Putamen (tissue), 1 donor: ENCODE measurements at places on chromosomes 7 and 10.

GRCh38 chr7:30175636-30176147 is 40.9 kb downstream of the MTURN start:
- no peak for DNase-seq

DNA sequence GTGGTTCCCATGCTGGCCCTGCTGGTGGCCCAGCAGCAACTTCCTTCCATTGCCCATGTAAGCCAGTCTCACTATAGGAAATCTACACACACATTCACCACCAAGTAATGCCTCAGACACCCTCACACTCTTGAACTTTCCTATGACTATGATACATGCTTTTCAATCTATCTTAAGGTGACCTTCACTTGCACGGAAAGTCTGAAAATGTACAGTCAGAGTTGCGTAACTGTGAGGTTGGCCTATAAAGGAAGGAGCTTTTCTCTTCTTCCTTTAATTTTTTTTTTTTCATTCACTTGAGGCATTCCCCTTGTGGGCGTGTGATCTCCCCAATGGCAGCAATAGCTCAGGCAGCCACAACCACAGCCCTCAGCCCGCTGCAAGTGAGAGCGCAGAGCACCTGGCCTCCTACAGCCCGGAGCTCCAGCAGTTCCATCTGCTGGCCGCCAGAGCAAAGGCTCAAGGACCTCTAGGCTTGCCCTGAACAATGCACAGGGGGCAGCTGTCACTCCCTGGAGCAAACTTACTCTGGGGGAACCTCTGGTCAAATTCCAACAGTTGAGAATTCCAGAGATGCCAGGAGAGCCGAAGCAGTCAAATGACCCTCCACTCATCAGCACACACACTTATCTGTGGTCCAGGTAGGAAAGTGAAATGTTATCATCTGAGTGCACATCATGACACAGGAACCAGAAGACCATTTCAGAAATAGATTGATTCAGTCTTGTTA is 123.1 kb upstream of the ADO start:
- no peak for DNase-seq

DNA sequence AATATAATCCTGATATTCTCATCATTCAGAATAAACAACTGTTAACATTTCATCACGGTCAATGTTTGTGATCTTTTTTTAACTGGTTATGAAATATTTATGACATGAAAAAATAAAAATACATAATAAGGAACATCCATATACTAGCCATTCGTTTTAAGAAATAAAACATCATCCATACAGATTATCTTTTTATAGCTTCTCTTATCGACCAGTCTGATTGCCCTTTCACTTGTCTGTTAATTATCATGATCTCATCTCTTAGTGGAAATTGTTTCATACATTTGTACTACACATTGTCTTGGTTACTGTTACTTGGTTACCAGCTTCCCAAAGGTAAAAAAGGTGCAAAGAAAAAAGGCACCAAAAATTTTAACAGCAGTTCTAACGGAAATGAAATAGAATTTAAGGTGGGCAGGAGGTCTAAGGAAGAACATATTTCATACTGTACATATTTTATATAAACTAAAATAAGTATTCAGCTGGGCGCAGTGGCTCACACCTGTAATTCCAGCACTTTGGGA is 8.4 kb downstream of the ARHGAP21 start:
- DNase-seq: no peak

DNA sequence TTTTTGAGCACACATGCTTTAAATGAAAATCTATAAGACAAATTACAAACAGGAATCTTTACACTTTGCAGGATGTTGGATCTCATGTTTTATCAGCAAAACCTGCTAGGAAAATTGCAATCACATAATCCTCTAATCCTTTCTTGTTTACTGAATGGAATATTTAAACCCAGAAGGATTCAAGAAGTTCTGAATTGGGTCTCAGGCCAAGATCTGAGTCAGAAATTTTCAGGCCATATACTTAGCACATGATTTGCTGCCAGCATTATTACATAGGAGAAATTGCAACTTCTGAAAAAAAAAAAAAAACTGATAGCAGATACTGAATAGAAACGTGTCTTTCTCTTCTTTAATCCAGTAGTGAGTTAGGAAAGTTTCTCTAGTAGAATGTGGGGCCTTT is 1005.3 kb upstream of the POT1 start:
- no peak for DNase-seq

- DNase-seq: peak; percentile 74
Measured at GRCh38 chr10:91051829-91052228, 130.9 kb upstream of the ANKRD1 start.

- no peak for DNase-seq
Measured at GRCh38 chr7:40500219-40500618, 365.4 kb downstream of the SUGCT start.

- no peak for DNase-seq
Measured at GRCh38 chr7:96069401-96069800, 252.5 kb downstream of the SLC25A13 start.

- DNase-seq: no peak
Measured at GRCh38 chr7:73964786-73965185, 63.2 kb upstream of the ELN start.

DNA sequence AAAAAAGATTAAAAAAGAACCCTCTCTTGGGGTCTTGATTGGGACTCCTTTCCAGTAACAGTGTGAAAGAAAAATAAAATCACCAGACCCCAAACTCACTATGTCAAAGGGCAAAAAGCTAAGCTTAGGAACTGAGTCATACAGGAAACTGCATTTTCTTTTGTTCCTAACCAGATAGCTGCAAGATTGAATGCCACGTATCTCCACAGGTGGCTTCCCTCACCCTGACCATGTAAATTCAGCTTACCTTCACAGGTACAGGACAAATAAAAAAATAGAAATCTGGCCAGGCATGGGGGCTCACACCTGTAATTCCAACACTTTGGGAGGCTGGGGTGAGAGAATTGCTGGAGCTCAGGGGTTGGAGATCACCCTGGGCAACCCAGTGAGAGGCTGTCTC is 32.5 kb upstream of the EIF4H start:
- no peak for DNase-seq

DNA sequence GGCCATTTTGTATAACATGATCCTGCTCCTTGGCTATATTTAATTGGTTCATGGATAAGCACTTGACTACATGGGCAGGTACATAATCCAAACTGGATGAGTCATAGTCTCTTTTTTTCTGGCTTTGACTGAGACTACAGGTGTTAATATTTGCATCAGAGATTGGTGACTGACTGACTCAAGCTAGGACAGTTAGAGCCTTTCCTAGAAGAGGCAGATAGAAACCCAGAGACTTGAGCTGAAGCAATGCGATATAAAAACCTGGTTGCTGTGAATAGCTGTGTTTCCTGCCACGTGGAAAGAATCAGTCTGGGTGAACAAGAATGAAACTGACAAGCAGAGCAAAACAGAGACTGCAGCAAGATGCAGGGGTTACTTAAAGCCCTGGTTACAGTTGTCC is 81.0 kb downstream of the SAMD9 start:
- DNase-seq: no peak

DNA sequence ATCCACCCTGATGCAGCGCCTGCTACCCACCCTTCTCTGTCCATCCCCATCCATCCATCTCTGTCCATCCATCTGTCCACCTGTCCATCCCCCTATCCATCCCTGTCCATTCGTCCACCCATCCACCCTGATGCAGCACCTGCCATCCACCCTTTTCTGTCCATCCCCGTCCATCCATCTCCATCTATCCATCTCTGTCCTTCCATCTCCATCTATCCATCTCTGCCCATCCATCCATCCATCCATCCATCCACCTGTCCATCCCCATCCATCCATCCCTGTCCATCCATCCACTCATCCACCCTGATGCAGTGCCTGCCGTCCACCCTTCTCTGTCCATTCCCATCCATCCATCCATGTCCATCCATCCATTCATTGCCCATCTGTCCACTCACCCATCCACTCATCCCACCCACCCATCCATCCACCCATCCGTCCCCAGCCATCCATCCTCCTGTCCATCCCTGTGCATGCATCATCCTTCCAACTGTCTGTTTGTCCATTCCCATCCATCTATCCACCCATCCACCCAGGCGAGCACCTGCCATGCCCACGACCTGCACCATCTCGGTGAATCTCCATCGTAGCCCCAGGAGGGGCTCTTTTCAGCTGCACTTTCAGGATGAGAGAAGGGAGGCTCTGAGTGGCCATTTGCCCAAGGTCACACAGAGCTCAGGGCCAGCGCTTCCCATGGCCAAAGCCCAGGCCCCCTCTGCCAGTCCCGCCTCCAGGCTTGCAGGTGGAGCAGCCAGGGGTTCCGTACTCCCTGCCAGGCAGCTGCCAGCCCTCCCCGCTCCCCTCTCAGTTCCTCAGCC is 137.4 kb downstream of the LHPP start:
- no peak for DNase-seq

DNA sequence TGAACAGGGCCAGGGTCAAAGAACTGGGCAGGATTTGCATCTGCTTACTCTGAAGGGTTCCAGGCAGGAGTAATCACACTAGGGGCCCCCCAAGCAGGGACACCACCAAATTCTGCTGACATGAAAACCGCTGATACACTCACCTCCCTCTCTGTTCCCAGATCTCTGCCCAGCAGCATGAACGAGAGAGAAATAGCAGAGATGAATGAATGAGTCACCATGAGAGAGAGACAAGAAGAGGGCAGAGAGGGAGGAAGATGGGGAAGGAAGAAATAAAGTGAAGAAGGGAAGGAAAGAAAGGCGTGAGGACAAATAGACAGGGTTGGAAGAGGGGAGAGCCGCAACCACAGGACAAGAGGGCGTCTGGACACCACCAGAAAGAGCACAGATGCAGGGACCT is 285.9 kb upstream of the NEBL start:
- no peak for DNase-seq

- no peak for DNase-seq
Measured at GRCh38 chr10:5625992-5626777, 40.2 kb downstream of the ASB13 start.
